ENCODE measurements at places on chromosomes 12 and 14. TPM values are rescaled to one million over a fixed set of nuclear protein-coding genes. Genes with fewer than 3 reads are reported as not detected.

GRCh38 chr12:52023182-52023975 is 16.6 kb downstream of the TAMALIN start:
- H3K4me3 ChIP-seq = peak overlapping the region; percentile 30
- DNase-seq = peak; percentile 86
- no peaks in the 10 kb centered on the region for H3K27me3 ChIP-seq
- peak overlapping the region; percentile 57 for H3K27ac ChIP-seq
- peaks cover 35% of the 10 kb centered on the region for H3K4me1 ChIP-seq

Gene BATF
- polyA plus RNA-seq = 119 TPM

Gene TBC1D30
- not detected for polyA plus RNA-seq

DNA sequence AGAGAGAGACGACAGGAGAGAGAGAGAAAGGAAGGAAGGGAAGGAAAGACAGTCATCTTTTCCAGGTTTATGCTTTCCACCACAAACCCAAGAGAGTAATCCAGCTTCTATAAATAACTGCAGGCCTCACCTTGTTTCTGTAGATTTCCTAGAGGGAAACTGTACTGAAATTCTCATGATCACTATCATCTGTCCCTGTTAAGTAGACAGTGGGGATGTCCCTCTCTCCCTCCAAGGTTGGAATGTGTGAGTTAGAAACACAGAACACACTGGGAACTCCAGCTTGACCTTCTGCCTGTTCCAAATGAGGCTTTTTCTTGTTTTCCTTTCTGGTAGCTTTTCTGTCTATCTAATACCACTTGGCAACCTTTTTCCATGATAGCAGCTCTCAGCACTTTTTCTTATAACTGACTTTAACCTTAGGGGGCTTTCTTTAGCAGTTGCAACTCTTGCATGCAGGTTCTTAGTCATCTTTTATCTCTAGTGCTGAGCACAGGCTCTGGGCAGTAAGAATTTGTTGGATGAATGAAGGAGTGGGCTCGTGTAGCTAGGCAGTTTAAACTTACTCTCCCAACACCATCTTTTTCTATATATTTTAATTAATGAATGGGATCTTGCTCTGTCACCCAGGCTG is 22.8 kb upstream of the FBXO33 start:
- H3K27ac ChIP-seq = no peak overlapping the region
- no peaks in the 10 kb centered on the region for H3K4me1 ChIP-seq
- no peaks in the 10 kb centered on the region for H3K36me3 ChIP-seq
- DNase-seq = no peak
- no peak overlapping the region for H3K4me3 ChIP-seq
- H3K27me3 ChIP-seq = peaks cover 5% of the 10 kb centered on the region

- no peaks in the 10 kb centered on the region for H3K4me1 ChIP-seq
- no peak overlapping the region for H3K27ac ChIP-seq
- H3K27me3 ChIP-seq = peaks cover 2% of the 10 kb centered on the region
- no peak for DNase-seq
These were observed 11.7 kb upstream of the OASL start for GRCh38 chr12:121050725-121051124.

- no peak overlapping the region for H3K4me3 ChIP-seq
- no peaks in the 10 kb centered on the region for H3K4me1 ChIP-seq
- H3K27me3 ChIP-seq = no peaks in the 10 kb centered on the region
- H3K36me3 ChIP-seq = no peaks in the 10 kb centered on the region
- no peak for DNase-seq
These were observed 166.6 kb upstream of the FLRT2 start for GRCh38 chr14:85363358-85363757.

Gene ADAMTS20
- not detected for polyA plus RNA-seq

- no peak overlapping the region for H3K27ac ChIP-seq
- no peak overlapping the region for H3K4me3 ChIP-seq
- H3K27me3 ChIP-seq = no peaks in the 10 kb centered on the region
- no peak for DNase-seq
These were observed 30.4 kb upstream of the TRAF3 start for GRCh38 chr14:102746634-102747438.

Gene CD69
- polyA plus RNA-seq = 252 TPM

DNA sequence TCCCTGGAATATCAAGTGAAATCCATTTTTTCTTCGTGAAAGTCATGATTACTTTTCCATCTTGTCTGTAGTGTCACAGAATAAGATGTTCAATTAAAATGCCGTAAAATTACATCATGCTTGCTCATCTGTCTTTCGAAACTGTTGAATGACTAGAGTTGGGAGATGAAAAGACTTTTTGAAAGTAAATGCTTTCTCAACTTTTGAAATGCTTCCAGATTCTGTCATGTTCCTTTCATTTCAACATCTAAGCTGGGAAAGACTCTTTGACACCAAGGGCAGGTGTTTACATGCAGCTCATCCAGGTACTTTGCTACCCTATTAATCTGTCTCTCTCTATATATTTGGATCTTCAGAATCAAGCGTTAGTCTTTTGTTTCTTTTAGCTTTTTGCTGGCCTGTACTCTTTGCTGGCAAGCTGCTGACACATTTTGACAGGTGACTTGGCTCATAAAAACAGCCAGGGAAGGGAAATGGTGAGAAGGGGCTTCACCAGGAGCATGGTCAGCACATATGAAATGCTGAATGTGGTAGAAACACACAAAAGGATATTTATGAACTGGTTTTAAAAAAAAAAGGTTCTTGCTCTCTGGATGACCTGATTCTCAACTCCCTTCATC is 77.0 kb upstream of the METAP2 start:
- H3K4me1 ChIP-seq = no peaks in the 10 kb centered on the region
- no peak overlapping the region for H3K4me3 ChIP-seq
- no peak for DNase-seq
- no peaks in the 10 kb centered on the region for H3K36me3 ChIP-seq
- H3K27me3 ChIP-seq = peaks cover 2% of the 10 kb centered on the region

GRCh38 chr12:70919176-70919575 is 1.4 kb downstream of the PTPRR start:
- no peaks in the 10 kb centered on the region for H3K27me3 ChIP-seq
- no peaks in the 10 kb centered on the region for H3K4me1 ChIP-seq
- no peaks in the 10 kb centered on the region for H3K36me3 ChIP-seq
- DNase-seq = no peak
- no peak overlapping the region for H3K4me3 ChIP-seq

Gene NR4A1
- 0.22 TPM for polyA plus RNA-seq

GRCh38 chr12:53069621-53070410 is 9.4 kb downstream of the SPRYD3 start:
- no peak overlapping the region for H3K4me3 ChIP-seq
- no peaks in the 10 kb centered on the region for H3K27me3 ChIP-seq
- peaks cover 67% of the 10 kb centered on the region for H3K36me3 ChIP-seq
- DNase-seq = no peak
- H3K27ac ChIP-seq = no peak overlapping the region

DNA sequence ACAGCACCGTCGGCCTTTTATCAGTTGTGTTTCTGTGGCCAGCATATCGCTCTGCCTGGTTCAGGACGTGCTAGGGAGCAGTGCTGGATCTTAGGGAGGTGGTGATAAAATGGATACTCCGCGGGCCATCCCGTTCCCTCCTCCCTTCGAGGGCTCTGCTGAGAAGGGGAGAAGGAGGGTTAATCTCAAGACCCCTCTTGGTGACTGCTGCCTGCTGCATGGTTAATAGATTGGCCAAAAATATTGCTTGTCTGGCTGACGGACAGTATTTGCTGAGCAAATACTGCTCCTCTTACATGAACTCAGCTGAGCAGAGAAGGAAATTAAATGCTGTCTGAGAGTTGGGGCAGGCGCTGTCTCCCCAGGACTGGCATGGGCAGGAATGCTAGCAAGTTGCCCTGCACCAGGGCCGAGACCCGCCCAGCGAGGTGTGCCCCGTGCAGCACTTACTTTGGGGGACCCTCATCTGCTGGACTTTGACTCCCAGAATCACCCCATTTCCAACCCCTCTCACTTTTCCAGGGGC is 1.2 kb downstream of the FBRSL1 start:
- no peaks in the 10 kb centered on the region for H3K36me3 ChIP-seq
- peak overlapping the region; percentile 88 for H3K4me3 ChIP-seq
- H3K27me3 ChIP-seq = no peaks in the 10 kb centered on the region
- H3K27ac ChIP-seq = peak overlapping the region; percentile 19

DNA sequence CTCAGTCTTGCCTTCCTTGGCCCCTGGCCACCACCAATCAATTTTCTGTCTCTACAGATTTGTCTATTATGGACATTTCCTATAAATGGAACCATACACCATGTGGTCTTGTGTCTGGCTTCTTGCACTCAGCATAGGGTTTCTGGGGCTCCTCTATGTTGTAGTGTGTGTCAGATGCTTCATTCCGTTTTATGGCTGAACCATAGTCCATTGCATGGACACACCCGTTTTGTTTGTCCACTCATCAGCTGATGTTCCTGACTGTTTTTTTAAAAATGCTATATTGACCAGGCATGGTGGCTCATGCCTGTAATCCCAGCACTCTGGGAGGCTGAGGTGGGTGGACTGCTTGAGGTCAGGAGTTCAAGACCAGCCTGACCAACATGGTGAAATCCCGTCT is 21.0 kb downstream of the ARL6IP4 start:
- DNase-seq = no peak
- no peak overlapping the region for H3K4me3 ChIP-seq
- no peaks in the 10 kb centered on the region for H3K4me1 ChIP-seq
- H3K27ac ChIP-seq = no peak overlapping the region
- no peaks in the 10 kb centered on the region for H3K27me3 ChIP-seq
- H3K36me3 ChIP-seq = peaks cover 27% of the 10 kb centered on the region

DNA sequence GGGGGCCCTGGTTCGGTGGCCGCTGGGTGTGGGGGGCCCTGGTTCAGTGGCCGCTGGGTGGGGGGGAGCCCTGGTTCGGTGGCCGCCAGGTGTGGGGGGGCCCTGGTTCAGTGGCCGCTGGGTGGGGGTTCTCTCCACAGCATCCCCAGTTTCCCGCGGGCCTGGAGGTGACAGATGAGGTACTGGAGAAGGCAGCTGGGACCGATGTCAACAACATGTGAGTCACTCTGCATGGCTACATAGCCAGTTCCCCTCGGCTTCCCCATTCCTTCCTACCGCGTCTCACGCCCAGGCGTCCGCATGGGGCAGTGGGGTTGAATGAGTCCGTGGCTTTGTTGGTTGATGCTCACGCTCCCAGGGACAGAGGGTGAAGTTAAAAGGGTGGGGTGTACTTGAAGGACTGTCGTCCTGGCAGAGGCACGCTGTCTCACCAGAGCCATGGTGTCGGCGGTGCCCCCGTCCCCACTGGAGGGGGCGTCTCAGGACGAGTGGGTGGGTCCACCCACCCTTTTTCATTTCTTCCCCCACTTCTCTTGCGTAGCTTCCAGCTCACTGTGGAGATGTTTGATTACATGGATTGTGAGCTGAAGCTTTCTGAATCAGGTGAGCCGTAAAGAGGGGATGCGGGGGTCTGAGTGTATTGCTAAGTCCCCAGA is 15.6 kb downstream of the HIP1R start:
- H3K4me1 ChIP-seq = no peaks in the 10 kb centered on the region
- no peaks in the 10 kb centered on the region for H3K36me3 ChIP-seq
- no peaks in the 10 kb centered on the region for H3K27me3 ChIP-seq
- no peak overlapping the region for H3K4me3 ChIP-seq

DNA sequence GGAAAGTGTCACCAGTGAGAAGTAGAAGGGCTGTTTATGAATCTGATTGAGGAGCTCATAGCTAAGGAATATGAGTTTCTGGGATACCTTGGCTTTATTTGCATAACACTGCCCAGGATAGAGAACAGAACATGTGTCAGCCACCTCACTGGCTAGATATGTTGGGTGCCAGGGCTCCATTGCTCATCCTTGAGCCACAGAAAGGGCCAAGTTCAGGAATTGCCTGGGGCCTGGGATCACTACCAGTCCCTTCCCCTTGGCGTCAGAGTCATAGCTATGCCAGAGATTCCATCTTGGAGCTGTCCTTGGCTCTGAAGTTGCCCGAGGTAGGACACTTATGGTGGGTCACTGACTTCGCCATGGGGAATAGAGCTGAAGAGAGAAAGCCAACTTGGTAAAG is 49.0 kb downstream of the IFT43 start:
- no peak for DNase-seq
- H3K36me3 ChIP-seq = no peaks in the 10 kb centered on the region
- no peak overlapping the region for H3K27ac ChIP-seq
- H3K27me3 ChIP-seq = no peaks in the 10 kb centered on the region

DNA sequence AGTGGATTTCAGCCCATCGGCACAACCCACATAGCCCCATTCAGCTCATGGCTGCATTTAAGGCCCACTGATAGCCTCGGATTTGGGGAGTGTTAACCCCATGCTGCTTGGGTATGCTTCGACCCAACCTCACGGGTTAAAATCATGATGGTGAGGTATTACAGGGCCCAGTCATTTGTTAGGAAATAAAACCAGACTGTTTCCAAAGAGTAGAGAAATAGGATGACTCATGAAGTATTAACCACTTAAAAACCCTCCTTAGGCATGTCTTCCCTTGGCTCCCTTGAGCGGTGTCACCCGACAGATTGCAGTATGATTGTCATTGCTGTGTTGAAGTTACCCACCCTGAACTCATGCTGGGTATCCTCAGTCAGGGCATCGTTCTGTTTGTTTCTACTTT is 289.1 kb downstream of the CACNA1C start:
- DNase-seq = no peak
- no peak overlapping the region for H3K4me3 ChIP-seq
- no peaks in the 10 kb centered on the region for H3K4me1 ChIP-seq
- H3K36me3 ChIP-seq = no peaks in the 10 kb centered on the region

- peaks cover 29% of the 10 kb centered on the region for H3K4me1 ChIP-seq
- peak overlapping the region; percentile 78 for H3K4me3 ChIP-seq
- DNase-seq = peak; percentile 18
- H3K36me3 ChIP-seq = peaks cover 30% of the 10 kb centered on the region
- H3K27me3 ChIP-seq = no peaks in the 10 kb centered on the region
- peak overlapping the region; percentile 63 for H3K27ac ChIP-seq
These were observed 65.3 kb downstream of the FOXN3 start for GRCh38 chr14:89351516-89352404.

DNA sequence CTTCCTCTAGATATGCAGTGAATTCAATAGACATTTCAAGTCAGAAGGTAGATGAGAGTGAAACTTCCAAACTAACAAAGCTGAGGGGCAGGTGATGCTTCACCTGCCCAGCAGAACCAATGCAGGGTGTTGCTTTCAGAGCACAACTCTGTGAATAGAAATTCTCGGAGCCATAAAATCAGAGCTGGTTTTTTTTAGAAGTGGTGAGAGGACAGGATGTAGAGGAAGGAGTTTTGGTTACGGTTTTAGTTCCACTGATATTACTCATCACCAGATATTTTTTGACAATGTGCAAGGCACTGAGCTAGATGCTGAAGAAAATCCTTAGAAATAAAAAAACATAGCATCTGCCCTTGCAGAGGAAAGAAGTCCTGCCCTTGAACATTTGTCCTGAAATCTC is 62.2 kb downstream of the BMP4 start:
- no peak overlapping the region for H3K4me3 ChIP-seq
- no peaks in the 10 kb centered on the region for H3K36me3 ChIP-seq
- no peaks in the 10 kb centered on the region for H3K4me1 ChIP-seq
- H3K27me3 ChIP-seq = no peaks in the 10 kb centered on the region
- DNase-seq = no peak

- H3K27me3 ChIP-seq = no peaks in the 10 kb centered on the region
- H3K36me3 ChIP-seq = no peaks in the 10 kb centered on the region
- H3K4me1 ChIP-seq = no peaks in the 10 kb centered on the region
- DNase-seq = no peak
- no peak overlapping the region for H3K27ac ChIP-seq
- no peak overlapping the region for H3K4me3 ChIP-seq
These were observed 227.9 kb downstream of the SLC25A21 start for GRCh38 chr14:36944307-36945010.

Gene INHBE
- polyA plus RNA-seq = not detected

Measured in CD4-positive, CD25-positive, alpha-beta regulatory T cell (primary cell).